ENCODE measurements at places on chromosomes 16 and 17.

DNA sequence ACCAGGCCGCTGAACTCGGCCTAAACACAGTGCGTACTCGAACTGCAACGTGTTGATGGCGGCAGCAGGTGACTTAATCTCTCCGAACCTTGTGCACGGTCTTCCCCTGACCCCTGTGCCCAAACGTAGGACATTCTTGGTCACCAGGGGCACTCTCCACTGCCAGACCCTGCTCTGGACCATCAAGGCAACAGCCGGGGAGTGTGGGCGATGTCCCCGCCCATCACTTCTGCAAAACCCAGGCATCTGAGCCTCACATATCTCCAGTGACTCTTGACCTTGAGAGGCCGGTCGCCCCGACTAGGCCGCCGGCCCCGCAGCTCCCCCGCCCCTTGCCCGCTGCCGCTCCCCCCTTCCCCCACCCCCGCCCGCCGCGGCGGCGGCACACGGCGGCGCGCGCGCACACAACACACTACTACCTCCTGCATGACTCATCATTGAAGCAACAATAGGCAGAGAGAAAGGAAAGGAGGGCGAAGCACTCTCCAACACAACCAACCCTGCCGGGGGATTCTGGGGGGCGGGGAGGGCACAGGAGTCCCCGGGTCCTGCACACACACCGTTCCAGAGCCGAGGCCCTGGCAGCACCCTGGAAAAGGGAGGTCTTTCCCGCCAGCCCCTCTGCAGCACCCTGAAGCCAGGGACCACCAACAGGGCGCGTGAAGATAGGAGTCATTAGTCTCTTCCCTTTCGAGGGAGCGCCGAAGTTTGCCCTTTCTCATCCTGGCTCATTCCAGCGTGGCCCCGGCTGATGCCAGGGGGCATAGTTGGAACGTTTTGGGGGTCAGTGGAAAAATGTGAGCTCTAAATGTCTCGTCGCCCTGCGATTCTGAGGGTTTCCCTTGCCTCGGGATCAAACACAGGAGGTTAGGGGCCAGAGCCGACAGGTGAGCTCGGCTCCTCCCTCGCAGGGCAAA is 1.9 kb downstream of the MNT start:
- peak; percentile 72 for DNase-seq

DNA sequence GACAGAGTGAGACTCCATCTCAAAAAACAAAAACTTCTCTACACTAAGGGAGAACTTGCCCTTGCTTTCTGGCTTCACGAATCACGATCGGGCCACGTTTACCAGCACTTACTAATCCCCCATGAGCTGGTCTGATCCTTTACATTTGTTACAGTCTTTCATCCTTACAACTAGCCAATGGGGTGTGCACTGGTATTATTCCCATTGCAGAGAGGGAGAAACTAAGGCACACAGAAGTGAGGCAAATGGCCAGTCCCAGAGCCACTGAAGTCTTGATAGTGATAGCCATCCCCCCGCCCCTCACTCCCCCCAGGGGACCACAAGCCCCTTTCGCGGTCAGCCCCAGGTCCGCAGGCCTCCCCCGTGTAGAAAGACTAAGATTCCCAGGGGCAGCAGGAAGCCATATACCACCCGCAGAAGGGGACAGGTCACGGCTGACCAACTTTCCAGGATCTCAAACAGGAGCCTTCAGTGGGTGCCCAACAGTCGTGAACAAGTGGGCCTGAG is 868 bp downstream of the NATD1 start:
- no peak for DNase-seq

- no peak for DNase-seq
Measured at GRCh38 chr16:11390573-11391495, 45.6 kb downstream of the RMI2 start.

DNA sequence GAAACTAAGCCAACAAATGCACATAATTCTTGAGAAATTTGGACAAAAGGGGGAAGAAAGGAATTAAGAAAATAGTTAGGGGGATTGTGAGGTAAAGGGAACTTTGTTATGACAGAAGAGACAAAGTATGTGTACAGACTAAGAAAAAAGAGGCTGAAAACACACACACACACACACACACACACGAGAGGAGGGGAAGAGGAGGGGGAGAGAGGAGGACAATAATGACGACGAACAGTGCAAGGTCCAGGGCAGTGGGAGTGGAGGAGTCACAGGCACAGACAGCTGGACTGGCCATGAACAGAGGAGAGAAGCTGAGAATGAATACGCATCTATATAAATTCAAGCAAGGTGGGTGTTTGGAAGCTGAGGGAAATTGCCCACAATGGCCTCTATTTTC is 44.6 kb downstream of the MARVELD3 start:
- no peak for DNase-seq

- DNase-seq = no peak
Measured at GRCh38 chr17:44438636-44439035, 49.2 kb upstream of the ITGA2B start.

DNA sequence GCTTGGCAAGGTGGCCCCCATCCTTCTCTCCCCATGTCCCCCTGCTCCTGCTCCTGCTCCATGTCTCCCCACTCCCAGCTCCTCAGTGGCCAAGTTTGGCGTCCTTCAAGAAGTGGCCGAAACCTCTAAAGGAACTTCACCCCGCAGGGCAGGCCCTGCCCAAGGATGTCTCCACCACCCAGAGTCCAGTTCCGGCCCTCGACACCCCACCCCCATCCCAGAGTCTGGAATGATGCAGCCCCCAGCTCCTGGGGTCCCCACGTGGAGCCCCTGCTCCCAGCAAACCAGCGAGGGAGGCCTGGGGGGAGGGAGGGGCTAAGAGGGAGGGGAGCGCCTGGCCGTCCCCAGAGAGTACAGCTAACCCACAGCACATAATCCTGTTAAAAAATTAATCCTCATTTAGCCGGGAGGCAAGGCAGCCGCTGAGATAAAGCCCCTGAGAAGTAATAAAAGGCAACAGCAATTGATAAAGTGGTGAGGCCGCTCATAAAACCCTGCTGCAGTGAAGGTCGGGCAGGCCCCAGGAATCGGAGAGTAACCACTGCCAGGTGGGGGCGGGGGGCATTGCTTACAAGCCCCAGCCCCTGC is 9.9 kb upstream of the ENPP7 start:
- DNase-seq = no peak

GRCh38 chr16:56576585-56577299 is 11.9 kb downstream of the MT4 start:
- DNase-seq = peak; percentile 43

- DNase-seq = no peak
Measured at GRCh38 chr17:65902831-65903522, 289.0 kb downstream of the CEP112 start.

DNA sequence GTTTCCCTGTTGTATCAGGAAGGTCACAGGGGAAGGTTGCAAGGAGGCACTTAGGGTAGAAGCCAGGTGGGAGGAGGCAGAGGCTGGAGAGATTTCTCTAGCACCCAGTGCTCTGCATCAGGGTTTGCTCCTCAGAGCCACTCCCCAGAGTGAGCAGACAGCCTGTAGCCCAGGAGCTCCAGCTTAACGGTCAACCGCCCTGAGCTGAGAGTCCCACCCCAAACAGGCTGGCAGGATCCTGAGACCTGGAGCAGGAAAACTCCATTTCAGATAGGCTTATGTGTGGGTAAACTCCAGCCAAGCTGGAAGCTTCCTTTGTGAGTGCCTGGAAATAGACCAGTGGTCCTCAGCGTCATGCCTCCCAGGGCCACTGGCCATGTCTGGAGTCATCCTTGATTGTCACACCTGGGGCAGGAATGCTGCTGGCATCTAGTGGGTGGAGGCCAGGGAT is 37.9 kb downstream of the MPRIP start:
- DNase-seq = no peak

DNA sequence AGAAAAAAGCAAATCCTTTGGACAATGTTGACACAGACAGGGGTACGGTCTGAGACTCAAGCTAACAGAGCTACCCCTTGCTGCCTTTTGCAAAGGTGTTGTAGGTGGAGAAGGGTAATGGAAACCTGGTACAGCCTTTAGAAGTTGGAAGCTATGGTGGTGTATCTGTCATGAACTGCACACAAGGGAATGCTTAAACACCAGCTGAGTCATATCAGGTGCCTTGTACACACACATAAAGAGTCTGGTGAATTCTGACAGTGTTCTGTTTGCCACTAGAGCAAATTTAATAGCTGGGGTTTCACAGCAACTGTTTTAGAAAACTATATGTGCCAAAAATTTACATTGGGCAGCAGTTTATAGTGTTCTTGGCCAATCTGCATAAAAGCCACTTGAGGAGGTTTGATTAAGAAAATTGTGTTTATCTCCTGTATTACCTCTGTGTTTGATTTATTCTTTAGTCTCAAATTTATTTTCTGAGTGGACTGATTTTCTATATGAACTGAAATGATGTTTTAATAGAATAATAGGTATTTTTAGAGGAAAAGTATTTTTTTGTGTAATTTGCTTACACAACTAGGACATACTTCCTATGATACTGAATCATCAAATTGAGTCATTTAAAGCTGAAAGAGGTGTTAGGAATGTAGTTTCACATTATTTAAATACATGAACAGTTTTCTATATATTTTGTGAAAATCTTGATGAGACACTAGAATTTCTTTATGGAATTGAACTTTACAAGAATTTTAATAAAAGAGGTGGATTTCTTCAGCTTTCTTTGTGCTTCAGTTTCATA is 136.9 kb downstream of the MAP2K6 start:
- DNase-seq = no peak

- DNase-seq = no peak
Measured at GRCh38 chr17:17155568-17155967, 50.6 kb downstream of the PLD6 start.

- peak; percentile 92 for DNase-seq
Measured at GRCh38 chr17:19331134-19331533, 31.4 kb downstream of the B9D1 start.

- no peak for DNase-seq
Measured at GRCh38 chr16:77898671-77899211, 110.4 kb downstream of the VAT1L start.

DNA sequence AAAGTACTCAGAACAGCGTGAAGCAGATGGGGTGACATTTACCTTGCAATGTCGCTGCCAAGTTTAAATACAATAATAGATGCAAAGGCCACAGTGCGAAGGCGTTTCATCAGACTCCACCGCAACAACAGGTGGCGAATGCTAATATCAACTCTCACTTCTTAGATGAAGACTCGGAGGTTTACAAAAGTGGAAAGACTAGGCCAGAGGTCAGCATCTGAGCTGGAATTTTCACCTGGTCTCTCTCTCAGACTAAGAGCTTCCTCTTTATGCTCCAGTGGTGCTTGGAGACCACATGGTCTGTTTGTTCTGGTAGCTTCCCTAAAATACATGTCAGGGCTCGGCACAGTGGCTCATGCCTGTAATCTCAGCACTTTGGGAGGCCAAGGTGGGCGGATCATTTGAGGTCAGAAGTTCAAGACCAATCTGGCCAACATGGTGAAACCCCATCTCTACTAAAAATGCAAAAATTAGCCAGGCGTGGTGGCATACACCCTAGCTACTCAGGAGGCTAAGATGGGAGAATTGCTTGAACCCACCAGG is 169.1 kb downstream of the XYLT1 start:
- DNase-seq = no peak

- DNase-seq = peak; percentile 94
Measured at GRCh38 chr16:57764341-57765159, 29.0 kb downstream of the KATNB1 start.

DNA sequence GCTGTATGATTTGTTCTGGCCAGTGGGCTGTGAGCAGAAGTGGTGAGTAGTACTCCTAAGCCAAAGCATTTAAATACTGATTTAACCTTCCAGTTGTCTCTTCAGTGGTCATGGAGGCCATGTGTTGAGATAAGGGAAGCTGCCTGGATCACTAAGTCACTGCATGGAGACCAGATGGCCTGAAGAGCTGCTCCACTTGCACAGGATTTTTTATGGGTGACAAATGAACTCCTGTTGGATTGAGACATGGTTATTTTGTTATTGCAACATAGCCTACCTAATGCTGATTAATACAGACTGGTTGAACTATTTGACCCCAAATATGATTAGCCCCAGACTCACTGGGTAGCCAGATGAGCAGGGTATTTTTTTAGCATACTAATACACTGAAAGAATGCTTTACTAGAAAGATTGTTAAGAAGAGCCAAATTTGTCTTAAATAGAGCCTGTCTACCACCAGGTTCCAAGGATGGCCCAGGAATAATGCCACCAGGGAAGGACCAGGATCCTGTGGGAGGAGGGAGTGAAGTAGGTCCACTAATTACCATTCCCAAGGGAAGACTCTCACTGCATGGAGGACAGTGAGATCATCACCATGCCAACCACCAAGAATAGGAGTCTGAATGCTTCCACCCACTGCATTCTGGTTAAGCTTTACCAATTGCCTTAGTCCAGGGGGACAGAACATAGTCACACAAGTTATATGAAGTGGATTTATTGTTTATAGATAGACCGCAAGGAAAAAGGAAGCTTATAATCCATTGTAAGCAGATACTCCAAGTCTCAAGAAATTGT is 187.4 kb upstream of the IRX6 start:
- no peak for DNase-seq

DNA sequence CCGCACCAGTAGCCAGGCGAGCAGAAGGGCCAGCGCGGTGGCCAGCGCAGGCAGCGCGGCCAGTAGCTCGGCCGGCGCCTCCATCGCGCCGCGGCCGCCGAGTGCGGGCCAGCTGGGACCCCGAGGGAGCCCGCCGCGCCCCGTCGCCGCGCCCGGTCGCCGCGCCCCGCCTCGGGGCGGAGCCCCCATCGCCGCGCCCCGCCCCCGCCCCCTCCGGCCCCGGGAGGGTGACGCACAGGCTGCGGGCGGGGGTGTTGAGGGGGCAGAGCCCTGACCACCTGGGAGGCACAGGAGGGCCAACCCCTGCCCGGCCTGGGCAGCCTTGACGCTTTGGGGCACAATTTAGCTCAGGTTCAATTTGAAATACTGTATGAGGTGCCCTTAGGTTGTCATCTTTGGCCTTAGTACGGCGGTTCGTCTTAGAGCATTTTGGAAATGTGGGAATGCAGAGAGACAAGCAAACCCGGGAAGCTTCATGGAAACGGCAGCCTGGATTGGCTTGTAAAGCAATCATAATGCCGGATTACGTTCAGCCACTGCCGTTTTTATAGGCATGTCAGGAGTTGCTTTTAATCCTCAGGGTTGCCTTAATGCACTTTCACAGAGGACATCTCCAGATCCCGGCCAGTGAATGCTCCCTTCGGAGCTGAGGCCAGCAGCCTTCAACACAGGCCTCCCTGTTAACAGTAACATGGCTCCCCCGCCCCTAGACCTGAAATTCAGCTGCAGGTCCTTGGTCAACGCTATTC is at the start of gene MXRA7:
Gene MXRA7 (minus strand): TSS at position 103 of the 749 bp plus-strand sequence. CDS start 19 bp downstream, at position 84.
- peak; percentile 83 for DNase-seq
